ENCODE measurements at places on chromosomes 5 and 9.

GRCh38 chr9:116984111-116984510, 297.0 kb downstream of the TRIM32 start:
- no peak for DNase-seq

GRCh38 chr5:59092758-59093157, 509.9 kb downstream of the RAB3C start:
- no peak for DNase-seq

DNA sequence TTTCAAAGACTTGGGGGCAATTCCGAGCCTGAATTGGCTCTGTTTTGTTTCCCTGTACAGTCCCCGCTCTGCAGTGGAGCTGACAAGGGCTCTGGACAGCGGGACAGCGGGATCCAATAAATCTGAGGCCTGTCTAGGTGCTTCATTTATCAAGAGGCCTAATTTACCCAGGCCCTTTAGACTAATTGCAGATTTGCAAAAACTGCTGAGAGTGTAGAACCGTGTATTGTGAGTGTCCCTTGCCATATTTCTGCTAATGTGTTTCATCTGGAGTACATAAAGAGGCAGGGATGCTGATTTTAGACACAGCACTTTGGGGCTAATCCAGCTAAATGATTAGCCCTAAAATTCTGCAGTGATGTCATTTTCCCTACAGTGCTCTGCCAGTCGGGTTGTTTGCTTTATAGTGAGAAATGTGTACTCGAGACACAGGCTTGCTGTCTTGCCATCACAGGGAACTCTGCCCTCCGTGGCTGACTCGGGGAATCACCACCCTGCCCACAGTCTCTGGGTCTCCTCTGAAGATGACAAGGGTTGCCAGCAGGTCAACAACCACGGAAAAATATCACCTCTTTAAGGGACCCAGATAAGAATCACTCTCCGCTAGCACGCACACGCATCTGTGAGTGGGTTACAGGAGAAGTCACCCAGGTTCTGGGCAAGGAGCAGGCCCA, 592.0 kb downstream of the BNC2 start:
- DNase-seq = no peak

DNA sequence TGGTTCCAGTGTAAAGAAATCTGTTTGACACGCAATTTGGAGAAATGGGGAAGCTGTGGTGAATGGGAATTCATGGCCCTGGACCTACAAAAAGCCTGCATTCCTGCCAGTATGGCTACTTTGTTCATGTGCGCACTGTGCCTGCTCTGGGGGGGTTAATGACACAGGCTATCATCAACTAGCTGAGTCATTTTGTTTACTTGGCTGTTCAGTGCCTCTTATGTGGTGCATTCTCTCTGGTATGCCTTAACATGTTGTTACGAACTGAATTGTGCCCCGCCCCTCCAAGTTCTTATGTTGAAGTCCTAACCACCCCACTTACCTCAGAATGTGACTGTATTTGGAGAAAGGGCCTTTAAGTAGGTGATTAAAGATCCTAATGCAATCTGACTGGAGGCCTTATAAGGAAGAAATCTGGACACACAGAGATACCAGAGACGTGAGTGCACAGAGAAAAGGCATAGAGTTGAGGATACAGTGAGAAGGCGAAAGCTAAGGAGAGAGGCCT, 20.4 kb upstream of the UBAP1 start:
- DNase-seq = peak; percentile 96

DNA sequence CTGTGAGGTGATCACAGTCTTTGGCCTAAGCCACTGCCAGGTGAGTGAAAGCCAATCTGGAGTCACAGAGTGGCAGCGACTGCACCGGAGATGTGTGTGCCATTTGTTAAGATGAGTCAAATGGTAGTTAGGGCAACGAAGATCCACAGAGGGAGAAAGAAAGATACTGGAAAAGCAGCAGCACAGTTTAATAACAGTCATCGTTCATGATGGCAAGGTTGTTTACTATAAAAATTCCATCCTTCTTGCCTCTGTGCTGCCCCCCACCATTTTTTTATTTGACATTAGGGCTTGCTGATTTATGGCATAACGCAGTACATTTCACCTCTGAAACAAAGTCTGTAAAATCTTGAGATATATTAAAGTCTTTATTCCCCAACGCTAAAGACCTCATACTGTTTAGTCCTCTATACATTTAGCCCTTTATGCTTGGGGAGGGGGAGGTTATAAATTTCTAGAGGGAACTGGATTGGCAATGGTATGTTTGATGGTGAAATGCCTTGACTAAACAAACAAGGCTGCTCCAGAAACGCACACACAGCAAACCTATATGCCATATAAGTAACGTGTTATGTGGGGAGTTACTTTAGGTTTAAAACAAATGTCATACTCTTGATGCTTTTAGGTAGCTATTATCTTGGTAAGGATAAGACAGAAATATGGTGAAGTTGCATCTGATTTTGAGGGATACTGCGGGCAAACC, 55.8 kb upstream of the ABL1 start:
- DNase-seq = no peak

- DNase-seq = no peak
These were observed 975 bp downstream of the PIP5KL1 start for GRCh38 chr9:127929625-127929979.

- no peak for DNase-seq
These were observed 241.7 kb downstream of the MCTP1 start for GRCh38 chr5:95043234-95043633.

DNA sequence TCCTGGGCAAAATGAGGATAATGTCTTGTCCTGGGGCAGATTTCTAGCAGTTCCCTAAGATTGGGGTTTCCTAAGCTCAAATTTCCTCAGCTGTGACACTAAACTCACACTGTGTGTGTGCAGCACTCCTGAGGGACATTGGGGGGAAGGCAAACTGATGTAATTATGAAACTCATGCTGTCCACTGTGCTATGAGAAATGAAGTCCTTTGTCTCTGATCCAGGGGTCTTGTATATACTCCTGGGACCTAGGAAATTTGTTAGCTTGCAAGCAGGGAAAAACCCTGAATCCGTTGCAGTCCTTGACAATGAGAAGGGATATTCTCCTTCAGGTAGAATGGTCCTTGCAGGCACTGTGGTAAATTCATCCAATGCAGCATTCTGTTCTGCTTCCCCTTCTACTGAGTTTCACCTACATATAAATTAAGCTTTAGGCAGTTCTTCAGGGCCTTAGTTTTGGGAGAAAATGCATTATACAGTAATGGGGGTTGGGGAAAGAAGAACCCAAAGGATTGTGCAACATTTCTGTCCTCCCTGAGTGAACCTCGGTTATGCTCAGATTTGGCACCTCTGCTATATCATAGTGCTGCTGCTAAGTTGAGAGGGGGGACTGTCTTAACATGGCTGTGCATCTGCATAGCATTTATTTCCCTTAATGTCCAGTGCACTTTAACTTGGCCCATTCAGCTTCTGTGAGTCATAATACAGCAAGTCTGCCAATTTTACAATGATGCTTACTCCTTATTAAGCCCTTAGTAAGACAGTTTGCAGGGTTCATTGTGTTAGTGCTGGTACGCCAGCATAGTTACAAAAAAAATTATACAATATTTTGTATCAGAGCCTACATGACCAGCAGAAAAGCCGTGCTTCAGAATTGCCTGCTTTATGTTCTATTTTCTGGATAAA, 80.2 kb downstream of the PJA2 start:
- peak; percentile 26 for DNase-seq

- DNase-seq = no peak
These were observed 30.5 kb upstream of the DAB2IP start for GRCh38 chr9:121620777-121621449.

DNA sequence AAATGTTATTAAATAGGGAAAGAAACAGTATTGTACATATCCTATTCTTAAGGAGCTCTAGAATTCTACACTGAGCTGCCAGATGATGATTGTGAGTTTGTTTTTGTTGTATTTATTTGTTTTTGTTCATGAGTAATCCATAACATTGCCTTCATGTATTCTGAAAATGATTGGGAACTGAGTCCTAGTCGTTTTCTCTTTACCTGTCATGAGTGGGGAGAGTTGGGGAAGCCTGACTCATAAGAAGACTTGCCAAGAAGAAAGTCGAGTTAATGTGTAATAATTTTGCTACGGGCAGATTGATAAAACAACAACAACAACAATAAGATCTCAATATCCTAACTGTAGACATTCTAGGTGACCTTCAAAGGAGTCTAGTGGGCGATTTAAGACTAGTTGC, 103.8 kb downstream of the ANKRD55 start:
- no peak for DNase-seq

DNA sequence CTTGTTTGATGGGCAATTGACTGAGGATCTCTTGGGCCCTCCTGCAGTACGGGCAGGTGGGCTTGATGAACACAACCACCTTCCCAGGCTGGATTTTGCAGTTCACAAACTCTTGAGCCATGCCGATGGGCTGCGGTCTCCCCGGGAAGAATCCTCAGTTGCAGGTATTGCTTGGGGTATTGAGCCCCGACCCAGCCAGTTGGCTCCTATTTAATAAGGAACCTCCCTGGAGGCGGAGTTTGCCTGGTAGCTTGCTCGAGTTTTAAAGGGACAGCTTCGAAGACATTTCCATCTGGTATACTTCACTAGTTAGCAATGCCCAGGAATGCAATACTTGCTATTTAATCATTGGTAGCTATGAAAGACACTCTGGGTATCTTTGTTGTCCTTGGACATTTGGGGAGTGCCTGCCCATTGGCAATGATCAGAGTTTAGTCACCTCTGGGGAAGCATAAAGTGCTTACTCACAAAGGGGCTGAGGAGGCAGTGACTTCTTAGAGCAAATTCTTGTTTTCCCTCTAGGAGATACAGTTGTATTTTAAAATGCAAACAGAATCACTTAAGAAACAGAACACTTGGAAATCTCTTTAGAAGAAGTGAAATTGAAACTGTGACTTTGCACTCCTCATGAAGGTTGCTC, at the start of gene GLRX:
GLRX (minus strand) TSS at position 185 of the 640 bp plus-strand sequence; CDS start at position 121, 64 bp downstream.
- DNase-seq = peak; percentile 86

All from mammary epithelial cell (primary cell).